ENCODE measurements at places on chromosomes 5 and 9. TPM values are rescaled to one million over a fixed set of nuclear protein-coding genes. Genes with fewer than 3 reads are reported as not detected.

The NEK6 gene
- 43.9 TPM for total RNA-seq

The CYSRT1 gene
- total RNA-seq = 1.4 TPM

The MARCOL gene
- not detected for total RNA-seq

The CHD1 gene
- 50.1 TPM for total RNA-seq

The PLPPR1 gene
- total RNA-seq = not detected

The WDR31 gene
- total RNA-seq = 0.43 TPM

The SLC34A1 gene
- 0.10 TPM for total RNA-seq

The IQGAP2 gene
- 0.10 TPM for total RNA-seq

The EIF4E1B gene
- not detected for total RNA-seq

The GRXCR2 gene
- total RNA-seq = not detected

The STKLD1 gene
- not detected for total RNA-seq

The ARHGEF28 gene
- 12.9 TPM for total RNA-seq

The INSYN2B gene
- total RNA-seq = 14.0 TPM

The DOCK2 gene
- 2.1 TPM for total RNA-seq
